ENCODE measurements at places on chromosomes 13 and 19.

GRCh38 chr19:44927746-44928145 lies 13.3 kb downstream of the APOC1 start:
- DNase-seq: no peak

DNA sequence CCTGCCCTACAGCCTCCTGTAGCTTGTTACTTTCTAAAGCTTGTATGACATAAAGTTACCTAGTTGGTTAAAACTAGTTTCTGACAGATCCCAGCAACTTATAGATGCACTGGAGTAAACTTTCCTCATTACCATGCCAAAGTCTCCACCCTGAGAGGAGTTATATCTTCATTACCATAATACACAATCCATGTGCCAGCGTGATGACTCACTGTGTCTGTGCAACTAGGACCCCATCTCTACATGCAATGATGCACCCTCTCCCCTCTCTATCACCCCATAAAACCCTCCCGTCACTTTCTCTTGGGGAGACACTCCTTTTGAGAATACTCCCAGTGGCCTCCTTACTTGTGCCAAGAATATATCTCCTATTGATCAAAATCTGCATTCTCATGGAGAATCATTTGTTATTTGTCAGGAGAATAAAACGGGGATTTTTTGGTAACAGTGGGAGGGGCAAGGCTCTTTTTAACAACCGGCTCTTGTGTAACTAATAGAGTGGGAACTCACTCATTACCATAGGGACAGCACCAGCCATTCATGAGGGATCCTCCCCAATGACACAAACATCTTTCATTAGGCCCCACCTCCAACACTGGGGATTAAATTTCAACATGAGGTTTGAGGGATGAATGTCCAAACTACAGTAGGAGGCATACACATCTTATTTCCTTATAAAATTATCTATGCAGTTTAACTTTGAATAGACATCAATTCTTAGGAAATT lies 235.1 kb upstream of the ATXN8OS start:
- DNase-seq: no peak

DNA sequence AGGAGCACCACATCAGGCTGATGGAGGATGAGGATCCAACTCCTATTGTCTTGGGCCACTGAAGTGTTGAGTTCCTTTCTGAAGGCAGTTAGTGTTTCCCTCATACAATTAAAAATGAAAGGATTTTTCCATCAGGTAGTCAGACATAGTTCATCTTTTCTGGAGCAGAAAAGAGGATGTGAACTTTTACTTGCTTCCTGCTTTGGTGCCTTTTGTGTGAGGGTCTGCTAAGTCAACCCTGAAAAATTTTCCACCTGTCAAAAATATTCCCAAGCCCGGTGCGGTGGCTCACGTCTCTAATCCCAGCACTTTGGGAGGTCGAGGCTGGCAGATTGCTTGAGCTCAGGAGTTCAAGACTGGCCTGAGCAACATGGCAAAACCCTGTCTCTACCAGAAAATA lies 43.9 kb downstream of the RGCC start:
- DNase-seq: no peak

DNA sequence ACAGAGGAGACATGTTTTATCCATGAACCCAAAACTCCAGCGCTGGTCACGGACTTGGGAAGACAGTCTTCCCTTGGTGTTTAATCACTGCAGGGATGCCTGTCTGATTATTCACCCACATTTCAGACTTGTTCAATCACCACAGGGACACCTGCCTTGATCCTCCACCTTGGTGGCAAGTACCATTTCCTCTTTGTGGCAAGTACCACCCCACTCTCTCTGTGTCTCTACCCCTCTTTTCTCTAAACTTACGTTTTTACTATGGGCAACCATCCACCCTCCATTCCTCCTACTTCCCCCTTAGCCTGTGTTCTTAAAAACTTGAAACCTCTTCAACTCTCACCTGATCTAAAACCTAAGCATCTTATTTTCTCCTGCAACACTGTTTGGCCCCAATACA lies 16.8 kb downstream of the ZNF83 start:
- DNase-seq: no peak

DNA sequence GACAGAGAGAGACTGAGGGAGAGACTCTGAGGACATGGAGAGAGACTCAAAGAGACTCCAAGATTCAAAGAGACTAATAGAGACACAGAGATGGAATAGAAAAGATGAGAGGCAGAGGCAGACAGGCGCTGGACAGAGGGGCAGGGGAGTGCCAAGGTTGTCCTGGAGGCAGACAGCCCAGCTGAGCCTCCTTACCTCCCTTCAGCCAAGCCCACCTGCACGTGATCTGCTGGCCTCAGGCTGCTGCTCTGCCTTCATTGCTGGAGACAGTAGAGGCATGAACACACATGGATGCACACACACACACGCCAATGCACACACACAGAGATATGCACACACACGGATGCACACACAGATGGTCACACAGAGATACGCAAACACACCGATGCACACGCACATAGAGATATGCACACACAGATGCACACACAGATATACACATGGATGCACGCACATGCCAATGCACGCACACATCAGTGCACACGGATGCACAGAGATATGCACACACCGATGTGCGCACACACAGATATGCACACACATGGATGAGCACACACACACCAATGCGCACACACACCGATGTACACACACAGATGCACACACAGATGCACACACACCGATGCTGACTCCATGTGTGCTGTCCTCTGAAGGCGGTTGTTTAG lies 3.3 kb upstream of the F10 start:
- no peak for DNase-seq

DNA sequence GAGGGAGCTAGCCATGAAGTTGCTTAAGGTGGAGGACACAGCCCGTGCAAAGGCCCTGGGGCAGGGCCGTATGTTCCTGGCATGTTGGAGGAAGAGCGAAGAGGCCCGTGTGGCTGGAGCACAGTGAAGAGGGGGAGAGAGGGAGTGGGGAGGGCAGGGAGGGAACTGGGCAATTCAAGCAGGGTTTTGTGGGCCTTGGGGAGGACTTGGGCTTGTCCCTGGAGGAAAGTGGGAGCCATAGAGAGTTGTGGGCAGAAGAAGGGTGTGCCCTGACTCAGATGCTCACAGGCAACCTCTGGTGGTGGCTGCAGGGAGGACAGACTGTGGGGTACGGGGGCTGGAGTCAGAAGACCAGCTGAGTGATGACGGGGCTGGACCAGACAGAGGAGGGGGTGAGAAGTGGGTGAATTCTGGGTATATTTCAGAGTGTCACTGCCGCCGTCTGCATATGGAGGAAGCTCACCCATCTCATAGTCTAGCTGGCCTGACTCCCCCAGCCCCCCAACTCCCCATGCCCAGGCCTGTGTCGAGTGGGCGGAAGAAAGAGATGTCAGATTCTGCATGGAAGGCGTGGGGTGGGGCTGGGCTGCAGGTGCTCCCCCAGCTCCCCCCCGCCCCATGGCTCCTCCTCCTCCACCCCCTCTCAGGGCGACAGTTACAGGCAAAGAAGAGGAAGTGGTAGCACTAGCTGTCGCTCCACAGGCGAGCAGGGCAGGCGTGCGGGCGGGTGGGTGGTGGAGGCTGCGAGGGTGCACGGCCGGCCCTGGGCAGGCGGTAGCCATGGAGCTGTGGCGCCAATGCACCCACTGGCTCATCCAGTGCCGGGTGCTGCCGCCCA lies at the start of gene VAV1:
Gene VAV1, plus strand, starts transcription at position 681 of the 838 bp plus-strand sequence. Its CDS starts 100 bp downstream, at position 781.
- no peak for DNase-seq

- DNase-seq: no peak
Measured at GRCh38 chr19:14603990-14604387, 21.1 kb downstream of the CLEC17A start.

GRCh38 chr13:101949681-101950080 lies 452.2 kb downstream of the FGF14 start:
- DNase-seq: no peak

DNA sequence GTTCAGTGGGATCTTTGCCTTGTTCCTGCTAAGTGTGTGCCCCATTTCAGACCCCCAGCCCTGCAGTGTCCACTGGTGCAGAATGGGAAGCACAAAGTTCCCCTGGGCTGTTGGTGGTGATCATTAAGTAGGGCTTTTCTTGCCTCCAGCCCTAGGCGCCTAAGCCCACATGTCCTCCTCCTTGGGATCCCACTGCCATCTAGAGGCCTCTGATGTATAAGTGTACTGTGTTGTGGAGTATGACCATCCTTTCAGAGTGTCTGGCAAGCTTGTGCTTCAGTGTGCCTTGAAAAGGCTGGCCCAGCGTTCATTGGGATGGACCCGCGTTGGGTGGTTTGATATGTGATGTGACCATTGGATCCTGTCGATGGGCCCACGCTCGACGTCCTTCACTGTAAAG lies 71.2 kb downstream of the WASF3 start:
- peak; percentile 18 for DNase-seq

DNA sequence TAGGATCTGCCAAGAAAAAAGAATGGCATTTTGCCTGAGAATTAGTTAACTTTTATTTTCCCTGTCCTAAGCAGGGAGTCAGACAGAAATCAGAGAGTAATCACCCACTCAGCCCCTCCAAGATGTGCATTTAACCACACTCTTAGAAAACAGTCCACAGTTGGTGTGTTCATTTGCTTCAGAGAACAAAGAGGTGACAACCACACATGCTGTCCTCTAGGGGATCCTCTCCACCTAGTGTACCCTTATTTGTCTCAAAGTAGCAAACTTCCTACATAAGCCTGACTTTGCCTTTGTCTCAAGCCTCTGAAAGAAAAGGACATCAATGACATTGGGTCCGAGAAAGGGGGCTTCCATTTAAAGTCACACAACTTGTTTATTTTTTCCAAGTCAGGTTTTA lies 107.0 kb upstream of the RFC3 start:
- no peak for DNase-seq

DNA sequence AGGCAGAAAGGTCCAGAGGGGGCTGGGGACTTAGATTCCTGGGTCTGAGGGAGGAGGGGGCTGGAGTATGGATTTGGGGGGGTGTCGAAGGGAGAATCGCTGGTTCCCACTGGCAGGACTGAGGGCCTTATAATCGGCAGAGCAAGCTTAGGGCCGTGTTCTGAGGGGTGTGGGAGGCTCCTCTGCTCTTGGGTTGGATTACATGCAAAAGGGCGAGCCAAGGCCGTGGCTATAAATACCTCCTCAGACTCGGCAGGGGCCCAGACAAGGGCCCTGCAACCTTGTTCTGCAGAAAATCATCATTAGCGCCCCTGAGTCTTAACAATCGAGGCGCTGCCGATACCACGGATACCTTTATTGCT lies 707 bp upstream of the MAMSTR start:
- DNase-seq: no peak

GRCh38 chr19:35512831-35513627 lies 420 bp downstream of the DMKN start:
- no peak for DNase-seq

DNA sequence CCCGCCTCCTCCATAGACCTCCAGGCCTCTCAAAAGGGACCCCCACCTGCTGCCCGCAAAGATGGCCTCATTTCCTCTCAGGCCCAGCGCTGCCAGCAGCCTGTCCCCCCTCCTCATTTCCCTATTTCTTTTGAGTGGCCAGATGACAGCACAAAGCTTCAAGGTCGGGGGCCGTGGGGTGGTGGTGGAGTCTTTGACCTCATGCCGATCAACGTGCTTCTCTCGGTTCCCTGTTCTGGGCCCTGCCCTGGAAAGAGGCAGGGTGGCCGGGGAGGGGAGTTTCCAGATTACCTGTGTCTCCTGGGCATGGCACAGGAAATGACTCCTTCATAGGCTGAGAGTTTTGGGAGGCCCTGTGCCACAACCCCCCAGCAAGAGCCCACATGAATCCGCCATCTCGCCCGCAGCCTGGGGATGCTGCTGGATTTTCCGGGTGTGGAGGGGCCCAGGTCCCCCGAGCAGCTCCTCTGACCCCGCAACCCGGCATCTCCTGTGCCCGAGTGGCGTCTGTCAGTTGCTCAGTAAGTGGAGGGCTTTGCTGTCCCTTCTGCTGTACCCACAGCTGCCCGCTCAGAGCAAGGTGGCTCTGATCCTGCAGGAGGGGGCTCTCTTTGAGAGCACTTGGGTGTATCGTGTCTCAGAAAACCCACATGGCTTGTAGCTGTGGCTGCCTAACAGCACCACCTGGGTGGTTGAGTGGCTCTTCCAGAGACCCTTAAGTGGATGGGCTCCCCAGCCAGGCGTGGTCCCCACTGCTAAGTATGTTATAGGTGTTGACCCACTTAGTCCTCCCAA lies 139.4 kb downstream of the SIPA1L3 start:
- DNase-seq: no peak

DNA sequence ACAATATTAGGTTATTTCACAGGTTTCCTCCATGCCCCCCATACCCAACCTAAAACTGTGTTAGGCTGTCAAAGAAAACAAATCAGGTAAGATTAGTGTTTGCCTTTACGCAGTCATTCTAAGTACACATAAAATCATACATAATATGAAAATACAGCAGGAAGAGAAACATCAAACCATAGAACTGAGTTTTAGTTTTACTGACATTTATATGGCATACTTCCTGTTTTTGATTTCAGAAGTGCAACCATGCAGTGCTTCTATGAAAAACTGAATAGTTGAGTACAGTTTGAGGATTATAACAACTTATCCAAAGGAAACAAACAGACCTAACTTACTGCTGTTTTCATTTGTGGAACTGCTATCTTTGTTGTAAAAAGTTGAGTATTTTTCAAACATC lies 91.3 kb downstream of the KCNRG start:
- DNase-seq: no peak

DNA sequence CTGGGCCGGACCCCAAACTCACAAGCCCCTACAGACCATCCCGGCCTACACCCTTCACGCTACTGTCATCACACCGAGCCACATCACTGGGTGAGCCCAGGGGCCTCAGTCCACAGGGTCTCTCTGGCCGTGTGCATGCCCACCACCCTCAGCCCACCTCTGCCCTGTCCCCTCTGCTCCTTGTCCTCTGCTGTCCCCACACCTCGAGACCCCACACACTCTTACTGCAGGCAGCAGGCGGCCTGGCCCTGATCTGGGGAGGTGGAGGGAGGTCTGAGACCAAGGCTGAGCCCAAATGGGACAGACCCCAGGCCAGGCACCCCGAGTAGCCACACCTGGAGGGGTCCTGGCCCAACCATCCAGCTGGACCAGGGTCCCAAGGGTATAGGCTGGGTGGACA lies 35.2 kb downstream of the PEPD start:
- no peak for DNase-seq

DNA sequence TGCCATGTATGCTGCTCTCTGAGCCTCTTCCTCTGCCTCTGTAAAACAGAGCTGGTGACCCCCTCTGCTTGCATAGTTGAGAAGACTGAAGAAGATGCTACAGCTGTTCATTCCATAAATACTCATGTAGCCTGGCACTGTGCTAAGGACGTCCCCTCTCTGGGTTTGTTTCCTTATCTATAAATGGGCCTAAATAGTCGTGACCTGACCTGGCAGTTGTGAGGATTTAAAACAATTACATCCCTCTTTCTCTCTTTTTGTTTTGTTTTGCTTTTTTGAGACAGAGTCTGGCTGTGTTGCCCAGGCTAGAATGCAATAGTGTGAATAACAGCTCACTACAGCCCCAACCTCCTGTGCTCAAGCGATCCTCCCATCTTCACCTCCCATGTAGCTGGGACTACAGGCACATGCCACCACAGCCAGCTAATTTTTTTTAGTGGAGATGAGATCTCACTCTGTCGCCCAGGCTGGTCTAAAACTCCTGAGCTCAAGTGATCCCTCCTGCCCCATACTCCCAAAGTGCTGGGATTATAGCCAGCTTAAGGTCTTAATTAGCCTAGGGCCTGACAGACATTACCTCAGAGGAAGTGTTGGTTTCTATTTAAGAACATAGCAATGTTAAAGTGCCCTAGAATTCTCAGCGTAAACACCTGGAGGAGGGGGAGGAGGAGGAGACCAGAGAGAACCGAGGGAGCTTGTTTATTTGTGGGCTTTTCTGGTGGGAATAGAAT lies 4.6 kb downstream of the WDR62 start:
- DNase-seq: no peak

Measured in RKO (cell line).